ENCODE measurements at places on chromosomes 1 and 21.
A peak's percentile ranks its signal among the peaks of the same experiment; 100 is the strongest.

- H3K4me3 ChIP-seq: peak overlapping the region; percentile 67
- peaks cover 8% of the 10 kb centered on the region for H3K4me1 ChIP-seq
- H3K36me3 ChIP-seq: no peaks in the 10 kb centered on the region
- H3K27me3 ChIP-seq: no peaks in the 10 kb centered on the region
Measured at GRCh38 chr21:36981049-36981391, 14.6 kb upstream of the HLCS start.

GRCh38 chr1:50213505-50213904, 104.8 kb downstream of the ELAVL4 start:
- DNase-seq: no peak
- no peak overlapping the region for H3K27ac ChIP-seq
- H3K27me3 ChIP-seq: no peaks in the 10 kb centered on the region
- no peaks in the 10 kb centered on the region for H3K36me3 ChIP-seq
- H3K4me1 ChIP-seq: no peaks in the 10 kb centered on the region

GRCh38 chr1:55539652-55540512, 324.7 kb upstream of the USP24 start:
- no peak overlapping the region for H3K27ac ChIP-seq
- no peak overlapping the region for H3K4me3 ChIP-seq
- H3K36me3 ChIP-seq: no peaks in the 10 kb centered on the region

DNA sequence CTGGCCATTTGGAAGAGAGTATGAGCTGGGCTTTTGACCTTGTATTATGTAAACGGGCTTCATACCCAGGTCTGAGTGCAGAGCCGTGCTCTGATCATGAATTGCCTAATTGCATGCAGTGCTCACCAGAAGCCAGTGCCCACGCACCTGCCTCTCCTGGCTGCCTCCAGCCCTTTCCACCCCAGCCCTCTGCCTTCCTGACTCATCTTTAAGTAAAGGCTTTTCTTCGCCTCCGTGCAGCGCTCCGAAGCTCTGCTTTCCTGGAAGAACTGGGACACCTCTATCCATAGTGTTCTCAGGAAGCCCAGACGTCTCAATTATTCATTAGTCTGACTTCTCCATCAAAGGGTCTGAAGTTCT, 413.7 kb downstream of the PTPRU start:
- H3K27ac ChIP-seq: no peak overlapping the region
- DNase-seq: peak; percentile 41
- H3K4me1 ChIP-seq: peaks cover 6% of the 10 kb centered on the region
- H3K36me3 ChIP-seq: no peaks in the 10 kb centered on the region
- no peak overlapping the region for H3K4me3 ChIP-seq
- no peaks in the 10 kb centered on the region for H3K27me3 ChIP-seq

GRCh38 chr21:18951271-18952038, 547.9 kb upstream of the TMPRSS15 start:
- DNase-seq: no peak
- H3K36me3 ChIP-seq: no peaks in the 10 kb centered on the region
- no peak overlapping the region for H3K27ac ChIP-seq
- H3K4me1 ChIP-seq: no peaks in the 10 kb centered on the region
- no peak overlapping the region for H3K4me3 ChIP-seq

DNA sequence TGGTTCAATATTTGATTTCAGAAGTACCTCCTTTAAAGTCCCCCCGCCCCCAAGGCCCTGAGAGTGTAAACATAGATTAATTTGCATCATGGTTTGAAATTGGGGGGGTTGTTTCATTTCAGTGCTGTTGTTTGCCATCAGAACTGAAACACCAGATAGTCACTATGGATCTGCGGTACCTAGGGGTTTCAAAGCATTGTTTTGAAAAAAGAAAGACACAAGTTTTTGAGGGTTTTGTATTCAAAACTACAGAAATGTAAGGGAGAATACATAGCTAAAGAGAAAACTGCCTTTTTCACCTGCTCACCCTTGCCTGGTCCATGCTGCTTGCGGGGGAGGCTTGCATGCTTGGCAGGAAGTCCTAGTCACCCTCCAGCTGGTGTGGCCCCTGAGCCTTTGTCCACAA, 59.3 kb downstream of the ACP6 start:
- H3K4me1 ChIP-seq: no peaks in the 10 kb centered on the region
- no peak overlapping the region for H3K4me3 ChIP-seq
- DNase-seq: no peak
- H3K27ac ChIP-seq: no peak overlapping the region

- no peaks in the 10 kb centered on the region for H3K27me3 ChIP-seq
- H3K36me3 ChIP-seq: no peaks in the 10 kb centered on the region
- H3K27ac ChIP-seq: no peak overlapping the region
- H3K4me3 ChIP-seq: no peak overlapping the region
- H3K4me1 ChIP-seq: peaks cover 12% of the 10 kb centered on the region
- no peak for DNase-seq
Measured at GRCh38 chr1:232622378-232622777, 7.6 kb downstream of the SIPA1L2 start.

- no peak overlapping the region for H3K27ac ChIP-seq
- no peaks in the 10 kb centered on the region for H3K36me3 ChIP-seq
- DNase-seq: peak; percentile 59
- no peaks in the 10 kb centered on the region for H3K4me1 ChIP-seq
- H3K4me3 ChIP-seq: no peak overlapping the region
Measured at GRCh38 chr1:207672522-207673130, 27.7 kb downstream of the CR1L start.

- H3K4me3 ChIP-seq: no peak overlapping the region
- no peaks in the 10 kb centered on the region for H3K4me1 ChIP-seq
- H3K27me3 ChIP-seq: peaks cover 29% of the 10 kb centered on the region
- no peak for DNase-seq
Measured at GRCh38 chr1:230292689-230293389, 133.3 kb downstream of the PGBD5 start.

DNA sequence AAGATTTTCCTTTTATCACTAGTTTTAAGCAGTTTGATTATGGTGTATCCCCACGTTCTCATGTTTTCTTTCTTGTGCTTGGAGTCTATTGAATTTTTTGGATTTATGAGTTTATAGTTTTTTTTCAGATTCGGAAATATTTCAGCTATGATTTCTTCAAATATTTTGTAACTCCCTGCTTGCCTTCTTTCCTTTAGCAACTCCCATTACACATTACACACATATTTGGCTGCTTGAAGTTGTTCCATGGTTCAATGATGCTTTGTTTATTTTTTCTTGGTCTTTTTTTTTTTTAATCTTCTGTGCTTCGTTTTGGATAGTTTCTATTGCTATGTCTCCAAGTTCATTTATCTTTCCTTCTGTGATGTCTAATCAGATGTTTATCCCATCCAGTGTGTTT, 48.5 kb upstream of the WARS2 start:
- no peaks in the 10 kb centered on the region for H3K36me3 ChIP-seq
- no peak overlapping the region for H3K4me3 ChIP-seq
- H3K27me3 ChIP-seq: no peaks in the 10 kb centered on the region
- no peaks in the 10 kb centered on the region for H3K4me1 ChIP-seq
- peak overlapping the region; percentile 26 for H3K27ac ChIP-seq
- DNase-seq: peak; percentile 33

GRCh38 chr1:16212251-16212961, at the start of gene ARHGEF19:
TSS of gene ARHGEF19 (minus strand) at chr1:16212652. CDS start at chr1:16209054, 3,598 bp downstream.
- H3K36me3 ChIP-seq: no peaks in the 10 kb centered on the region
- no peak within 1 kb of the TSS for H3K4me3 ChIP-seq
- H3K4me1 ChIP-seq: no peaks in the 10 kb centered on the region
- no peaks in the 10 kb centered on the region for H3K27me3 ChIP-seq
- H3K27ac ChIP-seq: no peak within 1 kb of the TSS

DNA sequence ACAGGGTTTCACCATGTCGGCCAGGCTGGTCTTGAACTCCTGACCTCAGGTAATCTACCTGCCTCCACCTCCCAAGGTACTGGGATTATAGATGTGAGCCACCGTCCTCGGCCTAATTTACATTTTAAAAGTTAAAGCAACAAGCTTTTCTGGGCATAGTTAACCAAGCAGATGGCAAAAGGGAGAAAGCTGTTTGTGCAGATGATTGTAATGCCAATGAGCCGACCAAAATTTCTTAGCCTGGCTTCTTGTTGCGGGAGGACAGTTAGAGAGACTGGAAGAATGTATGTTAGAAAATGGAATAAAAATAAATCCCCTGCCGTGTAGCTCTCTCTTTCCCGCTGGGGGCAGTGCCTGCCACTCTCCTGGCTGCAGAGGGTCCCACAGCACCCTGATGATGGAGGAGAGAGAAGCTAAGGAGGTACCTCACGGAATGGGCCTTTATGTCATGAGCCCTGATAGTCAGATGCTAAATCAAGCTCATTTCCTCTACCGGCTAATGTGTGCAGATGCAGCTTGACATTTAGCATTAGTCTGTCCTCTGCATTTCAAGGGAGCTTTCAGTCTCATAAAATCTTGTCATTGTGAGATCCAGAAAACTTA, 87.2 kb downstream of the HHAT start:
- H3K27ac ChIP-seq: no peak overlapping the region
- DNase-seq: no peak
- no peak overlapping the region for H3K4me3 ChIP-seq
- no peaks in the 10 kb centered on the region for H3K36me3 ChIP-seq

- H3K4me1 ChIP-seq: peaks cover 3% of the 10 kb centered on the region
- no peak overlapping the region for H3K4me3 ChIP-seq
- H3K36me3 ChIP-seq: no peaks in the 10 kb centered on the region
- no peaks in the 10 kb centered on the region for H3K27me3 ChIP-seq
Measured at GRCh38 chr1:211648336-211648735, 27.1 kb downstream of the NEK2 start.

DNA sequence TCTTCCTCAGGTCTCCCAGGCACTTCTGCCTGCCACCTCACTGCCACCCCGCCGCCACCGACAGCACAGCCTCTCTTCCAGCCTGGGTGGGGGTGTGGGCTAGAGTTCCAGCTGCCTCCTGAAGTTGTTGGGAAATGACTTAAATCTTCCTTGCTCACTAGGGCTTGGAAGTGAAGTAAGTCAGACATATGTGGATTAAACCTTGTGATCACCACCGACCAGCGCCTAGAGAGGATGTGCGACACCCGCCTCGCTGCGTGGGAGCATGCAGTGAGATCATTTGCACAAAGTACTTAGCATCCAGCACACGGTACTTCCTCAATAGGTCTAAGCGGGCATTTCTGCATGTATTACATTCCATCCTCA, 71.4 kb upstream of the FAM20B start:
- H3K27ac ChIP-seq: no peak overlapping the region
- DNase-seq: peak; percentile 57
- H3K36me3 ChIP-seq: no peaks in the 10 kb centered on the region
- H3K27me3 ChIP-seq: no peaks in the 10 kb centered on the region

DNA sequence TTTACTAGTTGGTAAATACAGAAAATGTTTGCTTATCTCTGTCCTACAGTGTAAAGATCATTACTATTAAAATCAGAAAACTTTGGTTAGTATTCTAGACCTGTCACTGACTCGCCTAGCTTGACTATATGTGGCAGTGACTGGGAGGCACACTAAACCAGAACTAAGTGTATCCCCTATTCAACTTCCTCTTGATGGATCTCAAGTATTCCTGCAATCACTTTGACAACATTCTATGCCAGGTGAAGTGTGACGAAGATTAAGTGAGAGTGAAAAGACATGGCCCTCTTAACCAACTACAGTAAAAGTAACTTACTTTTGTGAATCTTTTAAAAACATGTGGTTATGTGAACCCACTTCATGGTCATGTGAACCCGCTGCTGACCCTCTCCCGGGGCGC, 223.0 kb upstream of the ADAMTS5 start:
- H3K27me3 ChIP-seq: no peaks in the 10 kb centered on the region
- H3K36me3 ChIP-seq: no peaks in the 10 kb centered on the region
- H3K4me3 ChIP-seq: no peak overlapping the region
- no peak overlapping the region for H3K27ac ChIP-seq
- no peak for DNase-seq

- H3K4me1 ChIP-seq: no peaks in the 10 kb centered on the region
- no peaks in the 10 kb centered on the region for H3K27me3 ChIP-seq
- no peak for DNase-seq
- peaks cover 23% of the 10 kb centered on the region for H3K36me3 ChIP-seq
Measured at GRCh38 chr21:32312326-32312725, 13.7 kb downstream of the MRAP start.

- no peak overlapping the region for H3K27ac ChIP-seq
- H3K27me3 ChIP-seq: no peaks in the 10 kb centered on the region
- no peaks in the 10 kb centered on the region for H3K4me1 ChIP-seq
- no peak overlapping the region for H3K4me3 ChIP-seq
Measured at GRCh38 chr1:94072840-94073522, 48.0 kb downstream of the ABCA4 start.

DNA sequence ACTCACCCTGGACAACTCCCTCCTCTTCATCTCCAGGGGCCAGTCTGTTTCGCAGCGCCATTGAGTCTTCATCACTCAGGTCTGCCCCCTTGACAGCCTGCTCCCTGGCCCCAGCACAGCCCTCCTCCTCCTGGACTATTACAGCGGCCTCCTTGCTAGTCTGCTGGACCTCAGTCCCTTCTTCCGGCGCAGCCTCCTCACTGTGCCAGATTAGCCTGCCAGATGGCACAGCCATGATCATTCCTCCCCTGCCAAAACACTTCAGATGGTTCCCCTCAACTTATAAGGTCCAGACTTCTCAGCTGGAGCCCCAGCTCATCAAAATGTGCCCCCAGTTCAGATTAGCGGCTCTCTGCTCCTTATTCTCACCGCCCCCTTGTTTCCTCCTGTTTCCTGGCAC, 7.0 kb upstream of the CELSR2 start:
- no peak overlapping the region for H3K4me3 ChIP-seq
- peak; percentile 59 for DNase-seq
- H3K36me3 ChIP-seq: peaks cover 19% of the 10 kb centered on the region
- H3K4me1 ChIP-seq: peaks cover 30% of the 10 kb centered on the region
- H3K27ac ChIP-seq: no peak overlapping the region

DNA sequence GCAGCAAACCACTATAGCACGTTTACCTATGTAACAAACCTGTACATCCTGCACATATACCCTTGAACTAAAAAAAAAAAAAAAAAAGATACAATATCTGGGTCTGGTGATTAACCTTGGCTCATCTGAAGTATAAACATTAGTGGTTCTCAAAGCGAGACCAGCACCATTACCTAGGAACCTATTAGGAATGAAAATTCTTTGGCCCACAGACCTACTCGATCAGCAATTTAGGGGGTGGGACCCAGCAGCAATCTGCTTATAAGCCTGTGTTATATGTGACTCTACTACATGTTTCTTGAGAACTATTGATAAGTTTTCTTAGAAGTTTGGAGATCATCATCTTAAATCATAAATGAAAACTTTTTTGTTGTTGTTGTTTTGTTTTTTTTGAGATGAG, 9.7 kb upstream of the SPATA1 start:
- H3K4me1 ChIP-seq: peaks cover 9% of the 10 kb centered on the region
- H3K4me3 ChIP-seq: no peak overlapping the region
- no peak for DNase-seq
- no peak overlapping the region for H3K27ac ChIP-seq
- H3K27me3 ChIP-seq: no peaks in the 10 kb centered on the region
- peaks cover 77% of the 10 kb centered on the region for H3K36me3 ChIP-seq

DNA sequence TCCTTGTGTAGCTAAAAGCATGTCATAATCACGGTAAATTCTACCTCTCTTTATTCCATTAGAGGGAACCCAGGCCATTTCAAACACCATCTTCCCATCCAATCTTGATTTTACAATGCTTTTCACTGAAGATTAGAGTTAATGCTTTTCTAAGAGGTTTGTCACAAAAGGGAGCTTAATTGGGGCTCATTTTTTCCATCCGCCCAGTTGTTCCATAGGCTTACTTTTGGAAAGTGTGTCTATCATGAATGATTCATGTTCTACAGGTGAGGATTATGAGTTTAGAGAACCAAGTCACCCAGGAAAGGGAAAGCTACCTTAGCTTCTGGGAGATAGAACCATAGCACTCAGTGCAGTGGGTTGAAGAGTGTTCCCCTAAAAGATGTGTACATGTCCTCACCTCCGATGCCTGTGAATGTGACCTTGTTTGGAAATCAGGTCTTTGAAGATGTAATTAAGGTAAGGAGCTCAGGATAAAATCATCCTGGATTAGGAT, 286.9 kb upstream of the RUNX1 start:
- H3K4me1 ChIP-seq: peaks cover 16% of the 10 kb centered on the region
- no peak overlapping the region for H3K4me3 ChIP-seq
- H3K27ac ChIP-seq: no peak overlapping the region
- H3K27me3 ChIP-seq: no peaks in the 10 kb centered on the region

- 0 out of 2 replicates have a peak overlapping the region, but pooled peaks have one; percentile 9 for H3K27ac ChIP-seq
- H3K4me1 ChIP-seq: peaks cover 31% of the 10 kb centered on the region
- no peaks in the 10 kb centered on the region for H3K27me3 ChIP-seq
Measured at GRCh38 chr1:56376188-56376984, 203.0 kb downstream of the PLPP3 start.

Data from GM23248 (cell line).